ENCODE measurements at places on chromosomes 2 and 18. TPM values are rescaled to one million over a fixed set of nuclear protein-coding genes. Genes with fewer than 3 reads are reported as not detected.

The PRSS56 gene
- not detected for total RNA-seq

The PRKCE gene
- 9.6 TPM for total RNA-seq

The MAP3K19 gene
- not detected for total RNA-seq

The UGT1A4 gene
- total RNA-seq, result not detected

The RASGRP3 gene
- 3.1 TPM for total RNA-seq

The ADAM23 gene
- 0.55 TPM for total RNA-seq

- no peaks in the 10 kb centered on the region for H3K36me3 ChIP-seq
- H3K27me3 ChIP-seq, result peaks cover under 1% of the 10 kb centered on the region
- H3K27ac ChIP-seq, result no peak overlapping the region
- no peaks in the 10 kb centered on the region for H3K4me1 ChIP-seq
Observed at GRCh38 chr18:55031979-55032378, 72.7 kb upstream of the CCDC68 start.

DNA sequence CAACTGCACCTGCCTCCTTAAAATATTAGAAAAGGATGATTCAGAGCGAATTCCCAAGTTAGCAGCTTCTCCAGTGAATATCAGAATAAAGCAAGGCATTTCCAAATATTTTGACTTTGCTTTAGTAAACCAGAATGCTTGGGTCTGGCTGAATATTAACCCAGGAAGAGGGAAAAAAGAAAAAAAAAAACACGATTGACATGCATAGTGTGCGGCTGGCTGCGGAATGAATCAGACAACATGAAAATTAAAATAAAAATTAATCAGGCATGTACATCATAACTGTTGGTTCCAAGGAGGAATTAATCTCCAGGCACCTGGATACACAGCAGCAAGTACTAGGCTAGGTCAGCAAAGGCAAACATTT, 105.8 kb upstream of the NCKAP5 start:
- no peak overlapping the region for H3K27ac ChIP-seq
- no peaks in the 10 kb centered on the region for H3K27me3 ChIP-seq
- H3K4me1 ChIP-seq, result no peaks in the 10 kb centered on the region
- DNase-seq, result no peak
- no peaks in the 10 kb centered on the region for H3K36me3 ChIP-seq

- DNase-seq, result no peak
- no peak overlapping the region for H3K27ac ChIP-seq
- H3K4me3 ChIP-seq, result no peak overlapping the region
- no peaks in the 10 kb centered on the region for H3K4me1 ChIP-seq
- no peaks in the 10 kb centered on the region for H3K27me3 ChIP-seq
Observed at GRCh38 chr2:81747481-81748070, 1443.0 kb upstream of the LRRTM1 start.

DNA sequence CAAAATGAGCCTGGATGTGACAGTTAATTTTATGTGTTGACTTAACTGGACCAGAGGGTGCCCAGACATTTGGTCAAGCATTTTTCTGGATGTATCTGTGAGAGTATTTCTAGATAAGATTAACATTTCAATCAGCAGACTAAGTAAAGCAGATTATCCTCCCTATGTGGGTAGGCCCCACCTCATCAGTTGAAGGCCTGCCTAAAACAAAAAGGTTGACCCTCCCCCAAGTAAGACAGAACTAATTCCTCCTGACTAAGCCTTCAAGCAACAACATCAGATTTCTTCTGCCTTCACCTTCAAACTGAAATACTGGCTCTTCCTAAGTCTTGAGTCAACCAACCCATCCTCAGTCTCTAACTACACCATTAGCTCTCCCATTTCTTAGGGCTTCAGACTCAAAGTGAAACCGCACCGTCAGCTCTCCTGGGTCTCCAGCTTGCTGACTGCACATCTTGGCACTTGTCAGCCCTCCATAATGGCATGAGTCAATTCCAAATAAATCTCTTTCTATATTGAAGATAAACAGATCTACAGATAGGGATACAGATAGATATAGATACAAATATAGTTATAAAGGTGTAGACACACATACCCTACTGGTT, 47.9 kb downstream of the MEMO1 start:
- no peak overlapping the region for H3K4me3 ChIP-seq
- H3K27me3 ChIP-seq, result no peaks in the 10 kb centered on the region
- H3K36me3 ChIP-seq, result no peaks in the 10 kb centered on the region
- H3K27ac ChIP-seq, result no peak overlapping the region
- no peak for DNase-seq

DNA sequence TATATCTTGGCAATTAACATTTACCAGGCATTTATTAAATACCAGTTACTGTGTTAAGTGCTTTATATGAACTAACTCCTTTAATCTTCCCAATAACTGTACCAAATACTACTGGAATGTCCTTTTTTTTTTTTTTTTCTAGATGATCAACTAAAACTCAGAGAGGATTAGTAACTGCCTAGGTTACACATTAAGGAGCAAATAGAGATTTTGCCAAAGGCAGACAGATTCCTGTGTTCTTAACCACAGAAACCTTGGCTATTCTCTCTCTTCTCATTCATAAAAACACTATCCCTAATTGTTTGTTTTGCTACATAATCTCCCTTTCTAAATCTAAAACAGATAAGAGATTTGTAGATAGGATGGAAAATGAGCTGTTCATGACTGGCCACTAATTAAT, 13.3 kb downstream of the DHX57 start:
- no peak overlapping the region for H3K4me3 ChIP-seq
- DNase-seq, result no peak
- peaks cover 25% of the 10 kb centered on the region for H3K36me3 ChIP-seq

DNA sequence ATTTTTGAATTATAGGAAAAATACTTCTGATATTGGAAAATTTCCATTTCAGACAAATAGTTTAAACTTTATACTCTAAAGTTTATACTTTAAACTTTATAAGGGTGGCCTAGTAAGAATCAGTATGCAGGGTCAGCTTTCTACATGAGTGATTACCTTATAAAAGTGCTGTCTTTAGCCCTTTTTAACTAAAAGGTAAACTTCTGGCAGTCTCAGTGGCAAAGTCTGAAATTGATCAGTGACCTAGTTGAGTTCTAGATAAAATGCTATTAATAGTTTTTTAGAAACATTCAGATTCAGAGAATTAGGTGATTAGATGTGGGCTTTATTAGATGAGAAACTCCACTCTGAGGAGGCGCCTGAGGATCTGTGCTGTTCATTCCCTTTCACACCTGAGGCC, 15.5 kb downstream of the GORASP2 start:
- H3K27me3 ChIP-seq, result no peaks in the 10 kb centered on the region
- no peak for DNase-seq
- peaks cover 36% of the 10 kb centered on the region for H3K4me1 ChIP-seq
- H3K4me3 ChIP-seq, result no peak overlapping the region
- no peak overlapping the region for H3K27ac ChIP-seq
- H3K36me3 ChIP-seq, result peaks cover 2% of the 10 kb centered on the region

DNA sequence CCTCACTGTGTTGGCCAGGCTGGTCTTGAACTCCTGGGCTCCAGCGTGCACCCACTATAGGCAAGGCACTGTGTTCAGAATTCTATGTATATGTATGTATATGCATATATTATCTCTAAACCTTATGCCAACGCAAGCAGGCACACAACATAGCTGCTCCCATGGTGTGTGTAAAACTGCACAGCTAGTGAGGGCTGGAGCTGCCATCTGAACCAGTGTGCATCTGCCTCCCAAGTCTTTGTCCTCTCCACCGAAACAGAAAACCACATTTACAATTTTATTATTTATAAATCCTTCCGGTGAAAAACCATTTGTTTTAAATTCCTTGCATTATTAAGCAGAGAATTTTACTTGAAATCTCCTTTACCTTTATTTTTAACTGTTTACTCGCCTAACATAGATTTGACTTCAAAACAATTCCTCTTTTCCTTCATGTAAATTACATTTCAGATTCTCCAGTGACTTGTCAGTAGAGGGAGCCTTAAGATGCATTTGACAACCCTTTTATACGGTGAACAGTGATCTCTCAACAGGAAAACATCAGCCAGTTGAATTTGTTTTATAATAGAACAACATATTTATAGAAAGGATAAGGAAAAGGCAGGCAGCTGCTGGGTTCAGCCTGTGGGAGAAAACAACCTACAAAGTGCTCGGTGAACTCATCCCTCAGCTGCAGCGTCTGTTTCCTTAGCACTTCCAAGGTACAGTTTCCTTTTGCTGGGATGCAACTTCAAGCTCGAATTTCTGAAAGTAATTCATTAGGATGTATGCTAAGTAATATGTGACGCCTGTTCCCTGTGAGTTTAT, 101.2 kb downstream of the MYT1L start:
- H3K27me3 ChIP-seq, result no peaks in the 10 kb centered on the region
- no peaks in the 10 kb centered on the region for H3K4me1 ChIP-seq

- H3K4me1 ChIP-seq, result no peaks in the 10 kb centered on the region
- no peak overlapping the region for H3K27ac ChIP-seq
- H3K4me3 ChIP-seq, result no peak overlapping the region
- no peaks in the 10 kb centered on the region for H3K36me3 ChIP-seq
- H3K27me3 ChIP-seq, result peaks cover 10% of the 10 kb centered on the region
Observed at GRCh38 chr2:11490194-11490593, 24.2 kb upstream of the E2F6 start.

DNA sequence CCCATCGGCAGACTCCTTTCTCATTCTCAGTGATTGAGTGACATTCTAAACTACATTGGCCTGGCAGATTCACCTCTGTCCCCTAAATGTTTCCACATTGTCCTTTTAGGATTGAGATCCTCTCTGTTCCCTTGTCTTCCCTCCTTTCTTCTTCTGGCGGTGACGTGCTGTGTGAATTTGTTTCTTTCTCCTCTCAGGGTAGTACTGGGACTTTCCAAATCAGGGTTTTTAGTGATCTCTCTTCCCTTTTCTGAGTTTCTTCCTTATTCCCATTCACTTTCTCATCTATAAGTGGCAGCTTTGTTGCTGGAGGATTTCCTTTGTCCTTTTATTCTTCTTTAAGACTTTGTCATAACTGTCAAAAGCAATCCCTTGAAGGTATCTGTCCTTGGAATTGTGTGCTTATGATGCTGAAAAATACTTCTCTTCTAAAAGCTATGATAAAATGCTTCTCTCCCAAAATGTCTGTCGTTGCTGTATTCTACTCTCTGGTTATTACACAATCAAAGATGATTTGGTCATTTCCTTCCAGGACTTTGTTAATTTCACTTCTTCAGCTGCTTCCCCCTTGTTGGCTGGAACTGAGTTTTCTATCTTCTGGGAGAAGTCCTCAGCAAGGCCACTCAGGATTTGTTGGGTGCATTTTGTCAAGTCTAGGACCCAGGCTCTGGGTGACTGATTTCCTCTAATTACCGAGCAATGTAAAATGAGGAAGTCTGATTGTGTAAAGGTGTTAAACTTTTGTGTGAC, 4.9 kb upstream of the IL1B start:
- H3K27me3 ChIP-seq, result peaks cover 3% of the 10 kb centered on the region
- DNase-seq, result no peak
- no peaks in the 10 kb centered on the region for H3K4me1 ChIP-seq
- no peak overlapping the region for H3K27ac ChIP-seq
- no peaks in the 10 kb centered on the region for H3K36me3 ChIP-seq

DNA sequence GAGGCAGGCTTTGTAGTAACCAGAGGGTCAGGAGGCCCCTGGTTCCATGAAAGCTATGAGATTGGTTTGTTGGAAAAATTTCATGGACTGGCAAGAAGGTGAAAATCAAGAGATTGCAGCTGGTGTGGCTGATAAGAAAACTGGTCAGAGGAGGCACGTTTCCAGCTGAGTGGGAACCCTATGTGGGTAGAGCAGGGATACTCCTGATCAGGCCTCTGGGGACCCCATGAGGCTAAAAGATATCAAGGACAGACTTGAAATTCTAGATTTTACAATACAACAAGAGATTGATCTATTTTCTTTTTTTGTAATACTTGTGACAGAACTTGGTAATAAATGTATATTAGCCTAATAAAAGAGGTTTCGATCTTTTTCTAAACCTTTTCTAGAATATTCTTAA, 1615.1 kb downstream of the DPP10 start:
- H3K36me3 ChIP-seq, result no peaks in the 10 kb centered on the region
- H3K27me3 ChIP-seq, result no peaks in the 10 kb centered on the region
- H3K4me3 ChIP-seq, result no peak overlapping the region

DNA sequence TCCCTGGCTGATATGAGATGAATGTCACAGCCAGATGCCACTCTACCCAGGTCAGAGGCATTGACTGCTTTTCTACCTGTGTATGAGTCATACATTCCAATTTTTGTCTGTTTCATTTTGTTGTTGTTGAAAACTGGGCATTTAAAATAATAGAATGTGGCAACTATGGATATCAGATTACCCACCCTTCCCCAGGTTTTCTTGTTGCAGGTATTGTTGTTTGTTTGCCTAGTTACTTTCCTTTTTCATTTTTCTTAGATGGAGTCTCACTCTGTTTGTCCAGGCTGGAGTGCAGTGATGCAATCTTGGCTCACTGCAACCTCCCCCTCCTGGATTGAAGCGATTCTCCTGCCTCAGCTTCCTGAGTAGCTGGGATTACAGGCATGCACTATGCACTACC, 70.2 kb downstream of the LRRC30 start:
- no peaks in the 10 kb centered on the region for H3K4me1 ChIP-seq
- DNase-seq, result no peak
- no peaks in the 10 kb centered on the region for H3K36me3 ChIP-seq
- H3K27ac ChIP-seq, result no peak overlapping the region
